ENCODE measurements at places on chromosomes 13 and 19.

GRCh38 chr13:33202644-33203169 is 82.8 kb downstream of the STARD13 start:
- no peak for DNase-seq

DNA sequence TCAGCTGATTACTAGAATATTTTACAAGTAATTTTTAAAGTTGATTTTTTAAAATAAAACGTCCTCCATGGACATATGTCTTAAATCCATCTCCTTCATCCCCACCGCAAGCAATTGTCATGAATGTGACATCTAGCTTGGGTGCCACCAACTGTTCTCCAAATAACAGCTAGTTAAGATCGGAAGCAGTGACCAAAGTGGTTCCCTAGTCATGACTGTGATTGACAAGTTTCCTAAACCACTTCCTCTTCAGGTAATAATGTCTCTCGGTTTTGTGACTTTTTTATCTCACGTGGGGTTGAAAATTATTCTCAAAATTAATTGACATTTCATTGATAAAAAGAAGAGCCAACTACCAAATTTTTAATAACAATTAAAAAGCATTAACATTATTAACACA is 135.3 kb upstream of the MIR17HG start:
- no peak for DNase-seq

GRCh38 chr13:98291658-98292057 is 114.6 kb upstream of the RNF113B start:
- DNase-seq = no peak

DNA sequence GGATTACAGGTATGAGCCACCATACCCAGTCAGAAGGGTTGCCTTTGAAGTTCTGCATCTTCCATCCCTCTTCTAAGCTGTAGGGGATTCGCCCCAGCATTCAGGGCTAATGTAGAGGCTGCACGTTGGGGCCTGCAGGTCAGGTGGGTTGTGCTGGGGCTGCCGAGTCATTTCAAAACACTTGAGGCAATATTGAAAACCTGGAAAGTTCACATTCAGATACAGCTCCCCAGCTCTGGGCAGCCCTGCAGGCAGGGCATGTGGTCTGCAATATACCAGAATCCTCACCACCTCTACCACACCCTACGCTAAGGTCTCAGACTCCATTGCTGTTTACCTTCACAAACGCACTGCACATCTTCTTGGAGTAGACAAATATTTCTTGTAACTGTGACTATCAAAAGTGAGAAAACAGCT is 24.6 kb downstream of the CCNE1 start:
- no peak for DNase-seq

- no peak for DNase-seq
Measured at GRCh38 chr19:45823182-45823581, 8.1 kb upstream of the RSPH6A start.

DNA sequence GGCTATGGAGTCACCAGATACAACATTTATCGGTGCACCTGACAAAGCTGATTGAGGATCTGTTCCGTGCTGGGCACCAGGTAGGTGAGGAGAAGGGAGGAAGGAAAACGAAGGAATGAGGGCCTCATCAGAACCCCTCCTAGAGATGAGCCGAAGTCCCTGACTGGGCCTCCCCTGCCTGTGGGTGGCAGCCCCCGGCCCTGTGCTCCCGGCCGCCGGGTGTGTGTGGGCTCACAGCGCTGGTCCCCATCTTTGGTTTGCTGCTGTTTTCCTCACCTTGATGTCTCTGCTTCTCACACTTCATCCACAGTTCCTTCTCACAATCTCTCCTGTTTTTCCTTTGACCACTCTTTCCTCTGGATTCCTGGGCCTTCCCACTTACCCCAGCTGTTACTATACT is 32.8 kb downstream of the TMED1 start:
- no peak for DNase-seq

DNA sequence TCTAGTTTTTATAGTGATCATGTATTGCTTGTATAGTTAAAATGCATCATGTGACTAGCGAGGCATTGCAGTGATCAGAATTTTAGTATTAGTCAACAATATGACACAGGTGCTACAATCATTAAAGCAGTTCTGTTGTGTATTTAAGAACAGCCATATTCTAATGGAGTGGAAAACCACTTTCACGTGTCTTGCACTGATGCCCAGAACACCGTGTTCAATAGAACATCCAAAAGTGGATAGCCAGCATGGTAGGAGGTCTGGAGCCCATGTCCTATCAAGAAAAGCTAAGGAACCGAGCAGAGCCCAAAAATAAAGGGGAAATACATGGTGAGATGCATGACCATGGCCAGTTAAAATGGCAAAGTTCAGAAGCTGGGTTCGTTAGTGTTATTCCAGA is 55.1 kb downstream of the FGF14 start:
- no peak for DNase-seq

- DNase-seq = no peak
Measured at GRCh38 chr19:40191836-40192646, 815 bp downstream of the MAP3K10 start.
